Myometrial cell (primary cell): ENCODE measurements at places on chromosomes 6 and 20. TPM values are rescaled to one million over a fixed set of nuclear protein-coding genes. Genes with fewer than 3 reads are reported as not detected.

The GRIK2 gene
- not detected in 2 replicates for total RNA-seq

The KCNK5 gene
- total RNA-seq = not detected in 2 replicates

The DSP gene
- total RNA-seq = 0.35 TPM in 1 of 2 replicates, not detected in the other

The PSORS1C2 gene
- not detected in 2 replicates for total RNA-seq

The CNKSR3 gene
- total RNA-seq = 6.1 and 6.7 TPM in 2 replicates

The COL9A1 gene
- total RNA-seq = not detected in 2 replicates

The GSTA2 gene
- not detected in 2 replicates for total RNA-seq

The EPPIN gene
- not detected in 2 replicates for total RNA-seq

The DOK5 gene
- 0.29 and 0.35 TPM in 2 replicates for total RNA-seq

The MUC22 gene
- total RNA-seq = not detected in 2 replicates

The ERVFRD-1 gene
- total RNA-seq = not detected in 2 replicates

The WFDC11 gene
- not detected in 2 replicates for total RNA-seq

The TBC1D32 gene
- 4.8 and 5.5 TPM in 2 replicates for total RNA-seq

The ZSWIM1 gene
- total RNA-seq = 7.8 and 12.2 TPM in 2 replicates

The ADGRF4 gene
- total RNA-seq = under 0.01 and 0.29 TPM in 2 replicates

The DZANK1 gene
- total RNA-seq = 2.0 and 2.3 TPM in 2 replicates

The LCA5 gene
- 4.0 and 4.1 TPM in 2 replicates for total RNA-seq

The HLA-DQA1 gene
- total RNA-seq = not detected in 2 replicates

The OR2H1 gene
- total RNA-seq = not detected in 2 replicates

The RIPK1 gene
- 11.8 and 15.2 TPM in 2 replicates for total RNA-seq

The FOXQ1 gene
- total RNA-seq = not detected in 2 replicates

The TMEM200A gene
- total RNA-seq = 6.6 and 7.3 TPM in 2 replicates

The DYNLT2 gene
- 0.35 and 1.7 TPM in 2 replicates for total RNA-seq

The NKAIN2 gene
- total RNA-seq = not detected in 2 replicates

The KHDRBS2 gene
- total RNA-seq = not detected in 2 replicates

The HUS1B gene
- not detected in 2 replicates for total RNA-seq

The KCNB1 gene
- 0.29 TPM in 1 of 2 replicates, not detected in the other for total RNA-seq

The IRAK1BP1 gene
- total RNA-seq = 3.2 and 5.8 TPM in 2 replicates

The TRIM26 gene
- total RNA-seq = 30.8 and 34.9 TPM in 2 replicates

The HMGCLL1 gene
- not detected in 2 replicates for total RNA-seq

The BANF2 gene
- total RNA-seq = not detected in 2 replicates

The VWA7 gene
- total RNA-seq = under 0.01 TPM in 1 of 2 replicates, not detected in the other

The ARFGEF3 gene
- under 0.01 TPM in 2 replicates for total RNA-seq

The CD40 gene
- total RNA-seq = 6.7 and 11.8 TPM in 2 replicates

The NKX2-2 gene
- total RNA-seq = not detected in 2 replicates

The LPA gene
- total RNA-seq = not detected in 2 replicates

The CCN6 gene
- total RNA-seq = not detected in 2 replicates

The SLC17A4 gene
- total RNA-seq = not detected in 2 replicates

The RALGAPA2 gene
- 2.0 and 2.7 TPM in 2 replicates for total RNA-seq

The FRMD1 gene
- total RNA-seq = not detected in 2 replicates

The PRSS35 gene
- 1.4 and 3.0 TPM in 2 replicates for total RNA-seq

The IRF4 gene
- not detected in 2 replicates for total RNA-seq

The C6orf118 gene
- total RNA-seq = not detected in 2 replicates

The TMEM244 gene
- not detected in 2 replicates for total RNA-seq

The MEP1A gene
- not detected in 2 replicates for total RNA-seq

The LTB gene
- total RNA-seq = not detected in 2 replicates

The OR10C1 gene
- not detected in 2 replicates for total RNA-seq

The TCP11 gene
- total RNA-seq = 2.3 and 2.6 TPM in 2 replicates

The VSX1 gene
- total RNA-seq = not detected in 2 replicates

The CRISP3 gene
- total RNA-seq = not detected in 2 replicates

The GPX5 gene
- not detected in 2 replicates for total RNA-seq

The RPS21 gene
- total RNA-seq = 3,372 and 3,765 TPM in 2 replicates

The GPR6 gene
- total RNA-seq = not detected in 2 replicates
